Cardiac muscle cell (in vitro differentiated cells and primary cell): ENCODE measurements at places on chromosomes 12 and 14. TPM values are rescaled to one million over a fixed set of nuclear protein-coding genes. Genes with fewer than 3 reads are reported as not detected.

The SCAF11 gene
- polyA plus RNA-seq, result 57.3 and 83.4 TPM in 2 replicates

The B3GNT4 gene
- 0.89 and 2.2 TPM in 2 replicates for polyA plus RNA-seq

The PTCSC3 gene
- not detected in 2 replicates for polyA plus RNA-seq

The DNM1L gene
- polyA plus RNA-seq, result 56.7 and 64.4 TPM in 2 replicates

The TMEM229B gene
- polyA plus RNA-seq, result 0.09 and 0.37 TPM in 2 replicates

The WNT1 gene
- not detected in 2 replicates for polyA plus RNA-seq

The TRPV4 gene
- 2.4 and 6.4 TPM in 2 replicates for polyA plus RNA-seq

The SMIM41 gene
- not detected in 2 replicates for polyA plus RNA-seq

The PSME1 gene
- polyA plus RNA-seq, result 383 and 492 TPM in 2 replicates

The GDF3 gene
- polyA plus RNA-seq, result 0.35 TPM in 1 of 2 replicates, not detected in the other

The CISTR gene
- polyA plus RNA-seq, result 0.34 and 0.55 TPM in 2 replicates

The SCN8A gene
- polyA plus RNA-seq, result 0.40 and 0.88 TPM in 2 replicates

The KRT78 gene
- not detected in 2 replicates for polyA plus RNA-seq

The NIN gene
- polyA plus RNA-seq, result 12.1 and 13.2 TPM in 2 replicates

The ELK3 gene
- polyA plus RNA-seq, result 7.3 and 10.2 TPM in 2 replicates

The KRT75 gene
- not detected in 2 replicates for polyA plus RNA-seq

The KRT74 gene
- polyA plus RNA-seq, result not detected in 2 replicates

The FGF6 gene
- polyA plus RNA-seq, result not detected in 2 replicates

The STAT6 gene
- 37.2 and 45.9 TPM in 2 replicates for polyA plus RNA-seq

The MSI1 gene
- polyA plus RNA-seq, result 26.2 and 38.7 TPM in 2 replicates

The INHBC gene
- polyA plus RNA-seq, result 0.11 TPM in 1 of 2 replicates, not detected in the other

The PIWIL1 gene
- polyA plus RNA-seq, result not detected in 2 replicates

The LRRC10 gene
- polyA plus RNA-seq, result 40.8 and 59.6 TPM in 2 replicates

The CNTN1 gene
- 1.6 and 4.2 TPM in 2 replicates for polyA plus RNA-seq

The IL23A gene
- 0.52 TPM in 1 of 2 replicates, not detected in the other for polyA plus RNA-seq

The SLC5A8 gene
- not detected in 2 replicates for polyA plus RNA-seq

The CCDC196 gene
- polyA plus RNA-seq, result 0.13 TPM in 1 of 2 replicates, not detected in the other

The FAM186B gene
- 0.64 and 0.99 TPM in 2 replicates for polyA plus RNA-seq

The CPSF6 gene
- polyA plus RNA-seq, result 88.1 and 93.2 TPM in 2 replicates

The SRGAP1 gene
- 3.9 and 8.1 TPM in 2 replicates for polyA plus RNA-seq

The CLEC12A gene
- not detected in 2 replicates for polyA plus RNA-seq

The ANKRD9 gene
- polyA plus RNA-seq, result 93.1 and 101 TPM in 2 replicates

The PAPLN gene
- 1.7 and 2.9 TPM in 2 replicates for polyA plus RNA-seq

The USP15 gene
- 39.9 and 47.8 TPM in 2 replicates for polyA plus RNA-seq

The GNG2 gene
- polyA plus RNA-seq, result 4.5 and 4.9 TPM in 2 replicates

The LYZ gene
- polyA plus RNA-seq, result 0.35 TPM in 1 of 2 replicates, not detected in the other

The SMCO3 gene
- polyA plus RNA-seq, result 0.16 and 0.22 TPM in 2 replicates

The PPP1R36 gene
- polyA plus RNA-seq, result 0.19 and 0.40 TPM in 2 replicates

The TAS2R31 gene
- polyA plus RNA-seq, result 0.29 and 0.62 TPM in 2 replicates

The CIDEB gene
- polyA plus RNA-seq, result not detected in 2 replicates

The ARPC3 gene
- polyA plus RNA-seq, result 228 and 245 TPM in 2 replicates

The PLD4 gene
- 0.07 and 1.7 TPM in 2 replicates for polyA plus RNA-seq

The PDZRN4 gene
- 2.9 and 4.4 TPM in 2 replicates for polyA plus RNA-seq

The RAB15 gene
- 10.0 and 13.8 TPM in 2 replicates for polyA plus RNA-seq

The HOXC11 gene
- polyA plus RNA-seq, result not detected in 2 replicates

The DIO2 gene
- polyA plus RNA-seq, result 0.11 and 0.46 TPM in 2 replicates
